ENCODE measurements at places on chromosomes 2 and 18.

GRCh38 chr18:39587586-39587985 lies 2022.0 kb upstream of the CELF4 start:
- no peak overlapping the region for H3K27ac ChIP-seq
- H3K4me3 ChIP-seq, result no peak overlapping the region
- no peaks in the 10 kb centered on the region for H3K4me1 ChIP-seq
- no peaks in the 10 kb centered on the region for H3K27me3 ChIP-seq
- no peak for DNase-seq

GRCh38 chr2:105454801-105455485 lies 56.1 kb upstream of the FHL2 start:
- no peaks in the 10 kb centered on the region for H3K27me3 ChIP-seq
- H3K27ac ChIP-seq, result peak overlapping the region; percentile 88
- no peaks in the 10 kb centered on the region for H3K4me1 ChIP-seq
- H3K36me3 ChIP-seq, result no peaks in the 10 kb centered on the region
- DNase-seq, result no peak

GRCh38 chr2:204687776-204688175 lies 142.5 kb downstream of the PARD3B start:
- no peaks in the 10 kb centered on the region for H3K36me3 ChIP-seq
- DNase-seq, result no peak
- no peaks in the 10 kb centered on the region for H3K27me3 ChIP-seq
- H3K4me1 ChIP-seq, result no peaks in the 10 kb centered on the region

DNA sequence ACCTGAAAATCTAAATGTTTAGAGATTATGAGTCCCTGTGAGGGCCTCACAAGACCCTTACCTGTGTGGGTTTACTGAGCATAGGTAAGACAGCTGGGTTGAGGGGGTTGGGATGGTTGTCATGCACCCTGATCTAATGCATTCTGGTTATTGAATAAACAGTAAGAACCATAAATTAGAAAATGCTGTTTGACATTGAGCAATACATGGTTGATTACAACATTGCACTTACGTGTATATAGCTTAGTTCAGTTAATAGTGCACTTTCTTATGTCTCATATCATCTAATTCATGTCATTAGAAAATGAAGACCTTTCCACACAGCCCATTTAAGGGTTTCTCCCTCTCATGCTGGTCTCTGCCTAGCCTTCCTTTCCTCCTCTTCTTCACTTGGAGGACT lies 253.5 kb upstream of the ATP5MC3 start:
- H3K36me3 ChIP-seq, result no peaks in the 10 kb centered on the region
- no peaks in the 10 kb centered on the region for H3K27me3 ChIP-seq
- no peaks in the 10 kb centered on the region for H3K4me1 ChIP-seq
- no peak overlapping the region for H3K4me3 ChIP-seq
- no peak for DNase-seq
- no peak overlapping the region for H3K27ac ChIP-seq

DNA sequence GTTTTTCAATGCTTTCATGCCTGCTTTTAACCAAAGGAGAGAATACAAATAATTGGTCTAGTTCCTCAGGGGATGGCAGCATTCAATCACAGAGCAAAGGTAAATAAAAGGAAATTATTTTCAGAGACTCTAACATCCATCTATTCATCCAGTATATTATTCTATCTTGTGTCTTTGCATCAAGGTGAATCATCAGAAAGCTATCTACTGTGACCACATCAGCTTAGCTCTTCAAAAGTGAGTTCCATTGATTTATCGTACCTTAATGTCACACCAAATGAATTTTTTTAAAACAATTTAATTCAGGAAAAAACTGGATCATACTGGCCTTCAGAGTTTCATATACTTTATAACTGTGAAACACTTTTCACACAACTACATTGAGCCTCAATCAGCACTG lies 66.1 kb downstream of the CHN1 start:
- H3K27ac ChIP-seq, result no peak overlapping the region
- no peaks in the 10 kb centered on the region for H3K27me3 ChIP-seq
- no peaks in the 10 kb centered on the region for H3K4me1 ChIP-seq

GRCh38 chr2:149125031-149125725 lies 86.7 kb downstream of the LYPD6B start:
- DNase-seq, result no peak
- no peak overlapping the region for H3K27ac ChIP-seq
- no peak overlapping the region for H3K4me3 ChIP-seq
- H3K4me1 ChIP-seq, result no peaks in the 10 kb centered on the region

- no peak overlapping the region for H3K27ac ChIP-seq
- no peak for DNase-seq
- no peaks in the 10 kb centered on the region for H3K36me3 ChIP-seq
- peaks cover 19% of the 10 kb centered on the region for H3K27me3 ChIP-seq
Observed at GRCh38 chr18:78525366-78526111, 454.1 kb upstream of the SALL3 start.

- no peak for DNase-seq
- no peaks in the 10 kb centered on the region for H3K4me1 ChIP-seq
- H3K36me3 ChIP-seq, result no peaks in the 10 kb centered on the region
- H3K27me3 ChIP-seq, result no peaks in the 10 kb centered on the region
- no peak overlapping the region for H3K4me3 ChIP-seq
Observed at GRCh38 chr2:58800881-58801280, 559.8 kb upstream of the FANCL start.

- DNase-seq, result no peak
- H3K36me3 ChIP-seq, result no peaks in the 10 kb centered on the region
- no peaks in the 10 kb centered on the region for H3K27me3 ChIP-seq
- no peaks in the 10 kb centered on the region for H3K4me1 ChIP-seq
- H3K27ac ChIP-seq, result no peak overlapping the region
- H3K4me3 ChIP-seq, result no peak overlapping the region
Observed at GRCh38 chr2:4139316-4139715, 435.9 kb downstream of the DCDC2C start.

DNA sequence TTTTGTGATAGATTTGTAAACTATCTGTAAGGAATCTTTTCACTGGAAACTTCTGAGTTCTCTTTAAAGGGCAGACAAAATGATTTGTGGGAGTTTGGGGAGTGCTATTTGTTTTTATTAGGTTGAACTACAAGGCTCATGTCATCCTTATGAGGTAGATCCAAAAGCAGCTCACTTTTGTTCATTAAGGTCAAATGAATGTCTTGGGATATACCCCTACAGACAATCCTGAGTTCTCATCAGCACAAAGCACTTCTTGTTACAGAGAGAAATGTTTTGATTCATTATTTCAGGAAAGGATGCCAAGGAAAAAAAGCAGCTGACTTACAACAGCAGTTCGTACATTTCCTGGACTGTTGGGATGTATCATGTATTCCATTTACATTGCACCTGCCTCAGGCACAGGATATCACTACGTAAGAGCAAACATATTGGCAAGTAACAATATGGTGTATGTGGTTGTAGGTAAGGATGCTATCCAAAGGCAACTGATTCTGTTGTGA lies 68.9 kb downstream of the DCC start:
- no peak for DNase-seq
- no peak overlapping the region for H3K27ac ChIP-seq
- no peaks in the 10 kb centered on the region for H3K27me3 ChIP-seq
- H3K36me3 ChIP-seq, result no peaks in the 10 kb centered on the region
- H3K4me3 ChIP-seq, result no peak overlapping the region

DNA sequence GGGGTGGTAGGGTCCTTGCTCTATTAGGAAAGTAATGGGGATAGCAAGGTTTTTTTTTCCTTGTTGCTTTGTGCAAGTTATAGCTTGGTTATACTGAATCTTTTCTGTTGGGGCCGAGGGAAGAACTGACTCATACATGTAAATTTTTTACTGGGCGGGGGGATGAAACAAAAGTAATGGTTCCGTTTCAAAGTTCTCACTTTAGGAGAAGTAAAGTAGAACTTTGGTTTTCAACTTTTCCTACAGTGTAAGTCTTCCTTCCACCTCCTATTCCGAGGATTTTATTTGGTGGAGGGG lies 1.1 kb downstream of the AFTPH start:
- peak overlapping the region; percentile 98 for H3K4me3 ChIP-seq
- H3K27ac ChIP-seq, result peak overlapping the region; percentile 96
- no peak for DNase-seq
- no peaks in the 10 kb centered on the region for H3K4me1 ChIP-seq
- H3K36me3 ChIP-seq, result no peaks in the 10 kb centered on the region

- H3K36me3 ChIP-seq, result no peaks in the 10 kb centered on the region
- no peak for DNase-seq
- no peak overlapping the region for H3K4me3 ChIP-seq
Observed at GRCh38 chr2:102485147-102485785, 12.2 kb downstream of the SLC9A4 start.

DNA sequence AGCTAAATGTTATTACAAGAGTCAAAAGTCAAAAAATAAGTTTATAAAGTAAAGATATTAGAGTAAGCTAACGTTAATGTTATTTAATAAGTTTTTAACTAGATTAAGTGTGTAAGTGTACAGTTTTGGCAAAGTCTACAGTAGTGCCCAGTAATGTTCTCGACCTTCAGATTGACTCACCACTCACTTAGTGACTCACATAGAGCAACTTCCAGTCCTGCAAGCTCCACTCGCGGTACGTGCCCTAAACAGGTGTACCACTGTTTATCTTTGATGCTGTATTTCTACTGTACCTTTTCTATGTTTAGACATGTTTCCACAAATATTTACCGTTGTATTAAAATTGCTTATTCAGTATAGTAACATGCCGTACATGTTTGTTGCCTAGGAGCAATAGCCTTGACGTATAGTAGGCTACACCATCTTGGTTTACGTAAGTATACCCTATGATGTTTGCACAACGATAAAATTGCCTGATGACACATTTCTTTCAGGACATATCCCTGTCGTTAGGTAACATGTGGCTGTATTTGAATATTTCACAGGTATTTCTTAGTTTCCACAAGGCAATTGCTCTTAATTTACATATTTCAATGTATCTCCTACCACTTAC lies 1641.9 kb upstream of the PIK3C3 start:
- H3K4me1 ChIP-seq, result no peaks in the 10 kb centered on the region
- no peak for DNase-seq
- H3K27ac ChIP-seq, result no peak overlapping the region
- H3K27me3 ChIP-seq, result no peaks in the 10 kb centered on the region

DNA sequence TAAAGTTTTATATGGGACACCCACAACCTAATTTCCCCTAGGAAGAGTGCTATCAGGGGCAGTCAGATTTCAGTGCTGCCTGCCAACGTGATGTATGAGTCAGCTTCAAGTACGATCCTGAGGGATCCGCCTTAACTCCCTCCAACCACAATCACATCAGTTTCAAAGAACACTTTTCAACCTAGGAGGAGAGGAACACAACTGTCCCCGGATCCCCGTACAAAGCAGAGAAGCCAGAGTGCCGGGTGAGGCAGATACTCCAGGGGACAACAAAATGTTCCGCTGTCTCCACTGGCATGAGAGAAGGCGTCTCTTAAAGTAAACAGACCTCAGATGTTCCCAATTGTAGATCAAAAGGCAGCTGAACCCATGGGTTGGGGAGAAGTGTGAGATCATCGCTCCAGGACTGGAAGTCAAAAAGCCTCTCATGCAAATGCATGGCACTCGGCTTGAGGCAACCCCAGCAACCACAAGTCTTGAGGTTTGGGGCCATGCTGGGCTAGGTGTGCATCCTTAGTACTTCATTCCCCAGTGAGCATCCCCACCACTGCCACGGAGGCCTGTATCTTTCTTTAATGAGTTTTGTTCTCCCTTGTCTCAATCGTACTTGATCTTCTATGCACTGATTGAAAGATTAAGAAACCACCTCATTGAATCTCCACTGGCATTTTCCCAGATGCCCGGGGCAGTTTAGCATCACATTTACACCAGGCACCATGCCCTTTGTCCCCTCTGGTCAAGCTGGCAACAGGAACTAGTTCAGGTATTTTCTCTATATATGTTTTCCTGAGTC lies 91.0 kb upstream of the CCBE1 start:
- no peaks in the 10 kb centered on the region for H3K36me3 ChIP-seq
- DNase-seq, result no peak
- H3K27me3 ChIP-seq, result no peaks in the 10 kb centered on the region
- no peaks in the 10 kb centered on the region for H3K4me1 ChIP-seq
- peak overlapping the region; percentile 63 for H3K27ac ChIP-seq
- no peak overlapping the region for H3K4me3 ChIP-seq

DNA sequence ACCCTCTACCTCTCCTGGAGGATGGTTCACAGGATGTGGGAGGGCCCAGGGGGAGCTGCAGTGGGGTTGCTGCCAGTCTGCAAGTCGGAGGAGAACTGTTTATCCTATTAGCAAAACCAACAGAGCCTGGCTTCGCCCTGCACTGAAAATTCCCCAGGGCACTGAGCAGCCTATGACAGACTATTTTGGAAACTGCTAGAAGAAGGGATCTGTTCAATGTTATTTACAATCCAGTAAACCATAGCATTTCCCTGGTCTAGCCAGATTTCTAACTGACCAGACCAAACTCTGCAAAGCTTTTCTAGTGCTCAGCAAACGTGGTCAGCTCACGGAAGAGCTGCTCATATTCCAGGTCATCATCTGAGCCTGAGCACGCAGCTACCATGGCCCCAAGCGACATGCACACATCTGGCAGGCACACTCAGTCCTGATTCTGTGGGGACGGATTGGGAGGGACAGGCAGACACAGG lies 64.8 kb upstream of the PID1 start:
- H3K36me3 ChIP-seq, result no peaks in the 10 kb centered on the region
- no peak overlapping the region for H3K27ac ChIP-seq
- no peak for DNase-seq
- H3K4me3 ChIP-seq, result no peak overlapping the region

DNA sequence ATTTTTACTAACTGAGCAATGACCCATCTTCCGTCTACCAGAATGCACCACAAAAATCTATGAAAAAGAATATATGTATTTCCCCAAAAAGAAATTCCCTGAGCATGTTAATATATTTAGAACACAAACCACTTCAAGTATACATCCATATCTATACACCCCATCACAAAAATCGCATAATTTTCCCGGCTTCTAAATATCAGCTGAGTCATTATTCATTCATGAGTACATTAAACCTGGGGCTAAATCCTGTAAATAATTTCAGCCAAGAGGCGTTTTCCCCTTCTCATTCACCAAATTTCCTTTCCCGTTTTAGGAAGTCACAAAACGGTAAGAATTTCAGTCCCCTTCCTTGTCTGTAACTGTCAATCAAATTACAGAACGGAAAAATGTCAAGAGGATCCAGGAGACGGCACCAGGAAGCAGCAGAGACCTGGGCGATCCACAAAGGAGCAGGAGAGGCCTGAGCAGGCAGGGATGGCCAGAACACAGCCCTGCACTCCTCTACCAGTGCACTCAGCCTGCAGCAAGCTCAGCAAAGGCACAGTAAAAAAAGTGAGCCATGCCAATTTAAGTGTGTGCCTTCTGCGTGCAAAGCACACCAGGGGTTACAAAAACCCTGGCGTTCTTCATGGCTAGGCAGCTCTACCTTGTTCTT lies 300.7 kb downstream of the TCF4 start:
- DNase-seq, result no peak
- no peak overlapping the region for H3K27ac ChIP-seq
- no peaks in the 10 kb centered on the region for H3K36me3 ChIP-seq
- no peak overlapping the region for H3K4me3 ChIP-seq

- no peak for DNase-seq
- H3K4me3 ChIP-seq, result no peak overlapping the region
- H3K27me3 ChIP-seq, result no peaks in the 10 kb centered on the region
- H3K27ac ChIP-seq, result no peak overlapping the region
- H3K36me3 ChIP-seq, result no peaks in the 10 kb centered on the region
- H3K4me1 ChIP-seq, result no peaks in the 10 kb centered on the region
Observed at GRCh38 chr2:44429034-44429433, 67.3 kb downstream of the CAMKMT start.

Data from breast epithelium (tissue), 4 donors.